Activated naive CD8-positive, alpha-beta T cell treated with anti-CD3 and anti-CD28 coated beads, Interleukin-2, amount 50 U/mL, for 24 hours (primary cell): ENCODE measurements at places on chromosomes 2 and 18.
A peak's percentile ranks its signal among the peaks of the same experiment; 100 is the strongest.

GRCh38 chr2:212863185-212863588, 288.2 kb downstream of the IKZF2 start:
- peak; percentile 21 for DNase-seq

DNA sequence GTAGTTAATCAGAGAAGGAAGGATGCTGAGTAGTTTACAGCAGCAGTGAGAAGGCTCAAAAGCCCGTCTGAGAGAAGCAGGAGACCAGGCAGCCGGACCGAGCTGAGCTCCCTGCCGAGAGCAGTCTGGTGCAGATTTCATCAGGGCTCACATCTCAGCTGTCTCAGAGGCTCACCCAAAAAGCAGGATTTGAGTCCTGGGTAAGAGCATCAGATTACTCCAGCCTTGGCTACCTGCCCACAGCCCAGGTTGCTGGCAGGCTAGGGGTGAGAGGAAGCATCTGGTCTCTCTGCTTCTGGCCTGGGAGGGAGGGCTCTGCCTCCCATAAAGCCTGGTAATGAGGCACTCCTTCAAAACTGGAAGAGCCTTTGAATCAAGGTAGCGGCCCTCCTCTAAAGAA, 140.5 kb downstream of the ST6GAL2 start:
- no peak for DNase-seq

- no peak for DNase-seq
Observed at GRCh38 chr18:49017813-49018553, 67.2 kb upstream of the SMAD7 start.

GRCh38 chr2:118738524-118739308, 108.7 kb downstream of the EN1 start:
- no peak for DNase-seq

- DNase-seq = no peak
Observed at GRCh38 chr2:7676714-7677113, 759.5 kb downstream of the RNF144A start.

DNA sequence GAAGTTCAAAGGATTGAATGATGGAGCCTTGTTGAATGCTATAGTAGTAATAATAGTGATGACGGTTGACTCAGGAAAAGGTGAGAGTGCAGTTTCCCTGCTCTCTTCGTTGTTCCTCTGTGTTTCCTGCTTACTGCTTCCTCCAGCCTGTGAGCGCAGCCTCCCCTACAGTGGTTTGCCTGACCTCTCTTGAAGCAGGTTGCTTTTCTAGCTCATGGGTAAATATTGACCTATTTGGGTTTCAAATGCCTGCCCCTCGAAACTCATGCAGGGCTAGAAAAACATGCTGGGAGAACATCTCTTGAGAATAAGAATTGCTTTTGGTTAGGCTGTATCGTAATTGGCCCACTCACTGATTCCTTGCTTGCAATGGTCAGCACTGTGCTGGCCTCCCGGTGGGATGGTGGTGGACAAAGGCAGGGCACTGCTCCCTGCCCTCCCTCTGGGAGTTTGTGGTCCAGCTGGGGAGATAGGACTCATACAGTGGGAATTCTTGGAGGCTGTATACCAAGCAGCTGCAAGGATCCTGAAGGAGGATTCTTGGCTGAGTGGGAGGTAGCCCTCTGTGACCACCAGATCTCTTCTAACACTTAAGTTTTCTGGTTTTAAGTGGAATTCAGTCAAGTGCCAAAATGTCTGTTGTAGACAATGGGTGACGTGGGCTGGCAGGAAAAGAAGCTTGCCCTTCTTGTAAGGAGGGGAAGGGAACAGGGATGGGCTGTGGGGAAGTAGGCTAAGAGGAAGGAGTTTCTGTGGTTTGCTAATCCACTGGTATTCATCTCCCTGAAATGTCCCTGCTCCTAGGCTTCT, 5.4 kb upstream of the RNF181 start:
- DNase-seq = no peak

DNA sequence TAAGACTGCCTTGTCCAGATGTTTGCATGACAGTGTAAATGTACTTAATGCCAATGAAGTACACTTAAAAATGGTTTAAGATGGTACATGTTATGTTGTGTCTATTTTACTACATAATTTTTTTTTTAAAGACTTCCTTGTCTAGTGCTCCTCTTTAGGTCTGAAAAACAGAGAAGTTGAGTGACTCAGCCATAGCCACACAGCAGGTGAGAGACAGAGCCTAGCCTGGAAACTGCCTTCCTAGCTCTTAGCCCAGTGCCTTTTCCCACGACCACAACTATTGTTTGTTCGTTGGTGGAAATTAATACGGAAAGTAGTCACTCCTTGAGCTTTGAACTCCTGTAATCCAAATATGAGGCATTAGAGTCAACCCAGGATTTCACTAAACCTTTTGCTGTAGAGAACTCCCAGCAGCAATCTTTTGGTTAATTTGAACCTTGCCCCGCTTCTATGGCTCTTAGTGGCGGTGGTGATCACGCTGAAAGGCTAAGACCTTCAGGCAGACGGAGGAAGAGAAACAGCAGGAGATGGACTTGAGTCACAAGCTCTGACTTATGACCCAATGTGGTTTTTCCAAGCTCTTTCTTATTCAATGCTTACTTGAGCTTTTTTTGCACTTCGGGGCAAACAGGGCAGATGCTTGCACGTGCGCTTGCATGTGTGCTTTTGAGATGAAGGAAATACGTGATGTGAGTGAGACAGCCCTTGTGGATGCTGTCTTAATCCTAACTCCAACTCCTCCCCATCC, 21.2 kb downstream of the TRIB2 start:
- no peak for DNase-seq

DNA sequence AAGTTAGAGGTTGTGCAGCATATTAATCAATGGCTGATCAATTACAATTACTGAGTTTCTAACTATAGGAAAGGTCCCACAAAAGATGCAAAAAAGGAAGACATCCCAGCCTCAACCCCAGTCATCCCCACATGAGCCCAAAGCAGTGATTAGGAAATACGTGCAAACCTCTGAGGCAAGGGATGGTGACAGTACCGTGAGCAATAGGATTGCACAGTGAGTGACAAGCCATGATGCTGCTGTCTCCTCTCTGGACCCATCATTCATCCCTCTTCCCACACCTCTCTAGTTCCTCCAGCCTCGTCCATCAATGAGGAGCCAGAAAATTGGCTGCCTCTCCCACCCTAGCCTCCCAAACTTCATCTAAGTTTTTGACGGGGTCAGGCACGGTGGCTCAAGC, 4.0 kb upstream of the SLC11A1 start:
- no peak for DNase-seq

GRCh38 chr2:65395621-65396347, 36.6 kb downstream of the SPRED2 start:
- no peak for DNase-seq

GRCh38 chr2:95389245-95390119, 13.0 kb upstream of the FAHD2A start:
- DNase-seq = peak; percentile 65

- DNase-seq = no peak
Observed at GRCh38 chr2:131154647-131155046, 49.5 kb downstream of the PLEKHB2 start.

DNA sequence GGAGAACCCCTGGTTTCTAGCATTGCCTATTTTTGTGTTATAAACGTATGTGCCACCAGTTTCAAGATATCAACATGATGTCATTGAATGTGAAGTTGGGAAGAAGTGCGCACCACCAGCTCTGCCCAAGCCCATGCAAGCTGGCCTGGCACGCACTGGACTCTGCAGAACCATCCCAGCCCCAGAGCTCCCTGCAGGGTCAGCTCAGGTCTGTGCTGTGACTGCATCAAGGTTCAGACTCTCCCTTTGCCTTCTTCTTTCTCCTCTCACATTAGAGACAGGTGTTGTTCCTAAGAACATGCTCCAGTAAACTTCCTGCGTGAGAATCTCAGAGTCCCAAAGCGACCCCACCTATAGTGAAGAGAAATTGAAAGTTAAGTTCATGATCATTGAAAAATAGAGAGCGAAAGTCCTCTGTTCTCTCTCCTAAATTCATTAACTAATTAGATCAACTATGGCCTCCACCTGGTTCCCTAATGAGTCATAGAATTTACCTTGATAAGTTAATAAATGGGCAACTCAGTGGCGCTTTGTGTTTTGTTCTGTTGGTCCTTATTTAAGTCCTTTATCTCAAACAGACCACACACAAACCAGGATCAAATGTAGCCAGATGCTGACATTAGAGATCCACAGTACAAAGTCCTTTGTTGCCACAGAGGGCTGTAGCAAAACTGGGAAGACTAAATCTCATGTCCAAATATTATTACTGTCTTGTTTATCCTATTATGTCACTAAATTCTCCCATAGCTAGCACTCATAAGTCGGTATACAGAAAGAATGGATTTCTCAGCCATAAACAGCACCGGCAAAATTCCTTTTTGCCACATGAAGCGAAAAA, 432.3 kb downstream of the STK39 start:
- DNase-seq = no peak

- DNase-seq = no peak
Observed at GRCh38 chr18:36376361-36376760, 78.8 kb downstream of the FHOD3 start.

DNA sequence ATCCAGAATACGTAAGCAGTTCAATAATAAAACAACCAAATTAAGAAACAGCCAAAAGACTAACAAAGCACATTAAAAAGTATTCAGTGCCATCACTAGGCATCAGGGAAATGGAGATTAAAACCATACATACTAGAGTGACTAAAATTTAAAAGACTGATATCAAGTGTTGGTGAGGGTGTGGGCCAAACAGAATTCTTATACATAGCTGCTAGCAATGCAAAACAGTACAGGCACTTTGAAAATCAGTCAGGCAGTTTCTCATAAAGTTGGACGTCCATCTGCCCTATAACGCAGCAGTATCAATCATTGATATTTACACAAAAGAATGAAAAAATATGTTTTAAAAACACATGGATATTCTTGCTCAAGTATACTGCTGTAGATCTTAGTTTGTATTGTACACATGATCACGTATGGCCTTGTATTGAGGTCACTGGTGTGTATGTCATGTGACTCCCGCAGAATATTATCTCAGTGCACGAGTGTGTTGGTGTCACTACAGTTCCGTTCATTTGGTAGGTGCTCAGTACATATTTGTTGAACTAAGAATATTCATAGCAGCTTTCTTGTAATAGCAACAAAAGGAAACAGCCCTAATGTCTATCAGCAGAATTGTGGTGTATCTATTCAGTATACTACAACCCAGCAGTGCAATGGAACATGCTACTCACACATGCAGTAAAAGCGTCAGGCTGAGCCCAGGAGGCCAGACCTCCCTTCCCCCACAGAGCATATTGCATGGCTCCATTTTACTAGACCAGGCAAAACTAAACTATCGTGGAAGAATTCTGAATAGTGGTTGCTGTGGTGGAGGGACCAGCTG, 28.6 kb downstream of the ZNF407 start:
- DNase-seq = no peak

- DNase-seq = no peak
Observed at GRCh38 chr18:76530846-76531245, 35.8 kb upstream of the ZNF516 start.

- DNase-seq = no peak
Observed at GRCh38 chr2:195202163-195202845, 454.7 kb upstream of the SLC39A10 start.

GRCh38 chr2:241355983-241356870, at the start of gene FARP2:
TSS of gene FARP2 (plus strand) at chr2:241356285. CDS start at chr2:241373108, 16,823 bp downstream.
- peak; percentile 93 for DNase-seq

DNA sequence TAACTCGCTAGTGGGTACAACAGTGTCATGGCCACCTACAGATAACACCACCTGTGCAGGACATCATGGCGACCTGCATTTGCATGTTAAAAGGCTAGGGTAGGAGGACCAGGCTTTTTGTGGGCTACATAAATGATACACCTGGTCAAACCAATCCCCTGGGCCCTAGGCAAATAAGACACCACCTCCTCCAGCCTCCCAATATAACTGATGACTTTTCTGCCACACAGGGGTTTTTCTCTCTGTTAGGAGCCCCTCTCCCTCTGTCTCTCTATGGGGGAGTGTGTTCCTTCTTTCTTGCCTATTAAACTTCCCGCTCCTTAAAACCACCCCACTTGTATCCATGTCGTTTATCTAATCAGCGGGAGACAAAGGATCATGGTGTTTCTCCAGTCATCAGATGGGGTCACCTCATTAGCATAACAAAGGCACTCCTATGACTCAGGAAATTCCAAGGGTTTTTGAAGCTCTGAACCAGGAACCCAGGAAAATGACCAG, 10.8 kb upstream of the BUB1 start:
- DNase-seq = no peak

DNA sequence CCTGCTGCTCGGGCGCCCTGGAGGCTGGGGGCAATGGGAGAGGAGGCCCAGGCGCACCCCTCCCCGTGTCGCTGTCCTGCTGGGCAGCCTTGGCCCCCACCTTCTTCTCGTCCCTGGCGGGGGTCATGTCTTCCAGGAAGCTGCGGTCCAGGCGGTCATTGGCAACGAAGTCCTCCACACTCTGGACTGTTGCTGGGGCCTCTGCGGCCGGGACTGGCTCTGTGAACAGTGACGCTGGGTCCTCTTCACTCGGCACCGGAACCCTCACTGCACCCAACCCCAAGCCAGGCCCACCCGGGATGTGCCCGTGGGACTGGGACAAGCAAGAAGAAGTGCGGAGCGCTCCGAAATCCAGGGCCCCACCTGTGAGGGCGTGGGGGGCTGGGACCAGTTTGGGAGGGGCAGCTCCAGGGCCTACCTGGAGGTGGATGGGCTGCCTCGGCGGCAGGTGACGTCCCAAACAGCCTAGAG, 308.0 kb downstream of the CCDC74A start:
- no peak for DNase-seq

DNA sequence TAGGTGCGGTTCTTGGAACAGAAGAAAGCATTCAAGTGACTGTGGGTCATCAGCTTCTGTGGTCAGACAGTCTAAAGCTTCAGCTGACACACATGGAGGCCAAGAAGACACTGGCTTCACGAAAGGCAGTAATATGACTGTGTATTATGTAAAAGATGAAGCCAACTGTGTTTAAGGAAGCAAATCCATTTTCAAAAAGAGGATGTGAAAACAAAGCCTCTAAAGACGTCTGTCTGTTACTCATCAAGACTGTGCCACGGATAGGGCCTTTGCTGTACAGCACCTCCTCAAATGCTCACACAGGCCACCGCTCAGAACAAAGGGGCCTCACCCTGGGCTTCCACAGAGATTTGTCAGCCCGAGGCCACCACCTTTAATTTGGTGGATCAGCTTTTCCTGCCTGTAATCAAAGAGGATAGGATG, 21.1 kb upstream of the TMEM163 start:
- peak; percentile 8 for DNase-seq

- no peak for DNase-seq
Observed at GRCh38 chr2:139917690-139918384, 1137.6 kb upstream of the NXPH2 start.
